ENCODE measurements at places on chromosomes 7 and 10.

GRCh38 chr7:158526531-158526930 lies 61.1 kb downstream of the PTPRN2 start:
- DNase-seq: no peak

- DNase-seq: peak; percentile 68
These were observed 493.3 kb upstream of the PODXL start for GRCh38 chr7:132049462-132050304.

DNA sequence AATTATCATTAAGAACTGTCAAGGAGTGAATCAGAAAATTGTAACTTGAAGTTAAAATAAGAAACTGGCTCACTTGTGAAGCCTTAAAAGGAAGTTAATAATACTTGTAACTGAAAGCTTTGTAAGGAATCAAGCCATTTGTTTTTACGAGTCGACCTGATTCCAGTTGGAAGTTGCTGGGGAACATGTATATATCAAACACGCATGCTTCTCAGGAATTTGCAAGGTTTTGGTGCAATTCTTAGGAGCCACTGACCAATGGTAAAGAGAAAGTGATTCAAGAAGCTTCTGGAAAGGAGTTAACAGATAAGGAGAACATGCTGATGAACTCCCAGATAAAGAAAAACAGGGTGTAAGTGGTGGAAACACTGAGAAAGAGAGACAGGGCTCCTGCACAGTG lies 56.4 kb downstream of the ETV1 start:
- DNase-seq: no peak

DNA sequence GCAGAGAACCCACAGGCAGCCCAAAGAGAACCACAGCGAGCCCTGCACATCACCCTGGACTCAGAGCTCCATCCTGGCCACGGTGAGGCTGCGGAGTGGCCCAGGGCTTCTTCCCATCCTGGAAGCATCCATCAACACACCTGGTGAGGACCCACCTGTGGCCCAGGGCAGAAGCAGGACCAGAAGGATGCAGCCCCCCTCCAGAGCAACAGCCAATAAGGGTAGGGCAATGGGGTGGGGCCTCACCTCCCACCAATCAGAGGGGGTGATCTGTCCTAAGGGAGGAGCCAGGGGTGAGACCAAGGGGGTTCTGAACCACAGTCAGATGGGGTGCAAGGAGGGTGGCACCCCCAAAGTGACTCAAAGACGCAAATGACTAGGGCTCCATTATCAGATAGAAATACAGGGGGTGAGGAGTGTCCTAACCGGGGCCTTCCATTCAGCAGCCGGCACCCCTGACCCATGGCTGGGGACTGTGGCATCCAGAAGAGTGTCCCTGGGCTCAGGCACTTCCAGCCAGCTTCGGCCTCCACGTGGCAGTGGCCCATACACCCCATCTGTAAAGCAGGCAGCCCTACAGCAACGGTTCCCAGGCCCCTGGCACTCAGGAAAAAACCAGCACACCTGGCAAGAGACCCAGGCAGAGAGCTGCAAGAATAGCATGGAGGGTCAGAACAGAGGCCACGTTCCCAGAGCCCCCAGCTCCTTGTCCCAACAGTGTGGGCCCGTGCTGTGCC lies 36.9 kb downstream of the STK32C start:
- DNase-seq: no peak

DNA sequence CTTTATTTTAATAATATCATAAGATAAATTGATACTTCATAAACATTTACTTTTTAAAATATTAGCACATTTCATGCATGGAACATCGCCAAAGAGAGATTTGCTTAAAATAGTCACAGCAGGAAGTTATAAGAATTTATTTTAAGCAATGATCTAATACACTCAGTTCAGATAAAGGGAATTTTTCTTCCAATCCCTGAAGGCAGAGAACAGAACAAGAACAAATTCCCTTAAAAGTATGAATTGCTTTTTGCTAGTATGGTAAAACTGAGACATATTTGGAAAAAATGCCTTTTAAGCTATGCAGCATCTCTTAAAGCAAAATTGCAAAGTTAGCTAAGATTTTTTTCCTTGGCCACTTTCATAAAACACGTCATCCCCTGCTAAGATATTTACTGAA lies 91.0 kb downstream of the SEMA3D start:
- DNase-seq: no peak

GRCh38 chr7:145106001-145106400 lies 270.1 kb upstream of the TPK1 start:
- no peak for DNase-seq

GRCh38 chr7:116910383-116910782 lies 42.9 kb upstream of the ST7 start:
- DNase-seq: no peak

- no peak for DNase-seq
These were observed 9.9 kb downstream of the VIM start for GRCh38 chr10:17237915-17238444.

DNA sequence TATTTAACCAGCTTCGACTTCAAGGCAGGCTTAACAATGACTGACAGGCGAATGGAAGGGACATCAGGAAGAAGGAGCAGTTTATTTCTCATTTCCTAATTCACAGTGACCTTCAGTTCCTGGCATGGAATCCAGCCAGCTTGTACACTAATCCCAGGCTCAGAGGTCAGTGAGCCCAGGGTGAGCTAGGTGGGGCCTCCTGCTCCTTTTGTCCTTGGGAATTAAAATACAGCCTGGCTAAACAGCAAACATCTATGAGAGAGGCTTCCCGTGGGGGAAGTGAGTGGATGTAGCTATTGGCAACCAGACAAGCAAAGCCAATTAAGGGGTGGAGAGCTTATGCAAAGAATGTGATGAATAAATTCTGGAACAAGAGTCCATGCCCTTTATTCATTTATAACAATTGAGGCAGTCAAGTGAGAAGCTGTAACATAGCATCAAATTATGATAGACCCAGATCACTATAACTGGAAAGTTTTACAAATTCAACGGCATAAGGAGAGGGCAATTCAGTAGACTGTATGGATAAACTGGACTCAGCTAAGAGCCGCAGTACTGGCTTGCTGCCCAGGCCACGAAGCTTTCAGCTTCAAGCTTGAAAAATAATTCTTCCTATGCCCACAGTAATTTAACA lies 57.1 kb downstream of the STK17A start:
- DNase-seq: no peak

GRCh38 chr10:124342136-124342820 lies 76.4 kb downstream of the OAT start:
- peak; percentile 30 for DNase-seq

- no peak for DNase-seq
These were observed 175.9 kb downstream of the EBF3 start for GRCh38 chr10:129788215-129788614.

- DNase-seq: peak; percentile 100
These were observed at the start of gene SFR1 for GRCh38 chr10:104121485-104122224. SFR1 (plus strand) TSS chr10:104122171; CDS start chr10:104122184, 13 bp downstream.

- DNase-seq: peak; percentile 93
These were observed 53.3 kb downstream of the DNAJB6 start for GRCh38 chr7:157389951-157390730.

DNA sequence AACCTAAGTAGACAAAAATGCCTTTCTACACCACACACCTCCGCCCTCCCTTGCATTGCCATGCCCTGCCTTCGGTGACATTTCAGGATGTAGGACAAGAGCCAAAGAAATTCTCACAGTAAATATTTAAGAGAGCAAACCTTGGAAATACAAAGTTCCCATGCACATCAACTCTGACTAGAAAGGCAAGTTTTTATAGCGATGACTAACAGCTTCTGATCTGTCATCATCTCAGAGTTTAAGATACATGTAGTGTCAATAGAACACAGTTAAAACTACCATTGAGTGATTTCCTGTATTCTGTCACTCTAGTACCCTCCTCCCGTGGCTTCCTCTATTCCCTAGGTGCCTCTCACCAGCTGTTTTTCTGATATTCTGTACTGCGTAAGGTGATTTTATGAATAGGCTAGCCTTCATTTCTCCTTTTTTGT lies 20.7 kb downstream of the SLC16A9 start:
- no peak for DNase-seq

DNA sequence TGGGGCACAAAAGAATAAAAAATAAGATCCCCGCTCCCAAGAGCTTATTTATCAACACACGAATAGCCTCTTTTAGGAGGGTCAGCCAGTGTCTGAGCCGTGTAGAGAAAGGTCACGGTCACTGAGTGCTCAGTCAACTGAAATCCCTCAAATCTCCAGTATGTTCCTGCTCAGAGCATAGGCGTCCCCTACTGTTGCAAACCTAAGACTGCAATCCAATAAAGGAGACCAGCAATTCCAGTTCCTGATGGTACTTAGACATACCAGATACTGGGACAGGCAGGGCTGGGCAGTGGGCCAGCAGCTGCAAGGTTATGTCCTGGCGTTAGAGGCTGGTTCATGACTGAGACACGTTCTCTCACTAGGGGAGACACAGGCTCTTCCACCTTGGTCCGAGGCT lies 93.6 kb downstream of the CACNB2 start:
- DNase-seq: no peak

DNA sequence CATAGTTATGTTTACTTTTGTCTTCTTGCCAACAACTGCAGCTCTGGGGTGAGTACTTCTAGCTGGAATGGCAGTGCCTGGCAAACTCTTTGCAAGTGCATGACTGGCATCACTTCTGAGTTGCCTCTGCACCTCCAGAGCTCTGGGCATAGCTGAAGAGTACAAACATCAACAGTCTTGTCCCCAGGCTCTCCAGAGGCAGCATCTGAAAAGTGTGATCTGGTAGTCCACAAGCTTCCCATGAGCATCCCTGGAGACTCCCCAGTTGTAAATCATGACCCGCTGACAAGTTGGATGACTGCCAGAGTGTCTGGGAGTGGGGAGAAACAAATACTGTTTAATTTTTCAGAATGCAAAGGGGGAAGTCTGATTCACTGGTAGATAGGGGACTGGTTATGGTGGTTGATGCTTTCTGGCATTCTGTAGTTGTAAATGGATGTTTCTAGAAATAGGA lies 138.9 kb upstream of the CDK13 start:
- no peak for DNase-seq
